NCI-H748 treated with DMSO at 0.1 percent for 48 hours (cell line): ENCODE measurements at places on chromosomes 2 and 18.

GRCh38 chr18:31577195-31577594, 14.5 kb upstream of the TTR start:
- no peak for DNase-seq

DNA sequence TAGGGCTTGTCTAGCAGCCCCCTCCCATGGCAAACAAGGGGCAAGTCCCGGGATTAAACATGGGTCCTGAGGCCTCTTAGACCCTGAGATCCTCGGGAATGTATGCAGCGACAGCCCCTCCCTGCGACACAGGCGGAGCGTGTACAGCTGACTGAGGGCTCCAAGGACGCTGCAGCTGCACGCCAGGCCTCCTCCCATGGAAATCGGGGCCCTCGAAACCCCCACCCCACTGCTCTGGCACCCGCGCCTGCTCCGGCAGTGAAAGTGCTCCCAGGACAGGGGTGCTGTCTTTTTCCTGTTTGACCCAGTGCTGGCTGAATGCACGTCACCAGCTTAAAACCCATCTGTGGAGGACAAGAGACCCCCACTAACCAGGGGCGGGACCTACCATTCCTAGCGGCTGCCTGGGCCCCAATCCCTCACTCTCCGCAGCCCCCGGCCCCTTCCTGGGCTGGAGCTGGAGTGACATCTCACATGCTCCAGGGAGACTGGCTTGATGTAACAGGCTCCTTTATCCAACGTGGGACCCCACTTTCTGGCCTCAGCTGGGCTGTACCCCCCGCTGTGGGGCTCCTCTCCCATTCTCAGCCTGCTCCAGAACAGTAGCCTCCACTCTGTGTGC, 247.7 kb downstream of the TWIST2 start:
- DNase-seq: no peak

DNA sequence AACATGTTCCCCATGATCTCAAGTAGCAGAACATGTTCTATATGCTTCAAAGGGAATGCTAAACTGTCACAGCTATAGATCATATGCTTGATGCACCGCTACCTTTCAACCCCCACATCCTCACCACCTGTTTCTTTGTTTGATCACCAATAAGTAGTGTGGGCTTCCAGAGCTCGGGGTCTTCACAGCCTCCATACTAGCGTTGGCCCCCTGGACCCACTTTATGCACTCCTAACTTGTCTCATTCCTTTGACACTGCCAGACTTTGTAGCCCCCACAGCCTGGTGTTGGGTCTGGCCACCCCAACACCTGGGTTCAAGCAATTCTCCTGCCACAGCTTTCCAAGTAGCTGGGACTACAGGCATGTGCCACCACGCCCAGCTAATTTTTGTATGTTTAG, 11.6 kb upstream of the RBM44 start:
- no peak for DNase-seq

DNA sequence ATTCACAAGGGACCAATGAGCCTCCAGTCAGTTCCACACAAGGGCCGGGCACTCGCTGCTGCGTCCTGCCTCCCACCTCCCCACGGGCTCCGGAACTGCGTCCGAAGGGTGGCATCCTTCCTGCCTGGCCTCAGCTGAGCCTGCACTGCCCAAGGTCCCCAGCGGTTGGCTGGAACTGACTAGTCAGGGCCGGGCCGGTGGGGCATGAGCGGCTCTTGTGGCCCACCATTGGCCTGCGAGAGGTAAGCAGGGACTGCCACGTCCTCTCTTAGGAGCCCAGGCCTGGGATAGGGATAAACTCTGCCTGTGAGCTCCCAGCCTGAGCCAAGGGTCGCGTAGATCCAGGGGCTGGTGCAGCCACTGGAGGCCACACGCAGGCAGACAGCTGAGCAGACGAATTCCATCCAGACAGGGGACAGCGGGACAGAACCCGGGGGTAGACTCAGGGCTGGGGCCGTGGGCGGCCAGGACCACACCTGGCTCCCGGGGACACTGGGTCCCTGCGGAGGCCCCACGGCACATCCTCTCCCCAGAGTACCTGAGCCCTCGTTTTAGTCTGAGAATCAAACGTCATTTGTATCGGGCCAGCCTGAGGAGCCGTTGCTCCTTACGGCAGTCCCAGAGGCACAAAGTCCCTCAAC, 148.4 kb downstream of the ZNF516 start:
- no peak for DNase-seq

GRCh38 chr2:213185147-213185822, 33.9 kb upstream of the IKZF2 start:
- no peak for DNase-seq

- no peak for DNase-seq
Measured at GRCh38 chr2:143513081-143513480, 383.9 kb downstream of the ARHGAP15 start.

- DNase-seq: peak; percentile 73
Measured at GRCh38 chr2:228763379-228763981, 507.6 kb downstream of the PID1 start.

DNA sequence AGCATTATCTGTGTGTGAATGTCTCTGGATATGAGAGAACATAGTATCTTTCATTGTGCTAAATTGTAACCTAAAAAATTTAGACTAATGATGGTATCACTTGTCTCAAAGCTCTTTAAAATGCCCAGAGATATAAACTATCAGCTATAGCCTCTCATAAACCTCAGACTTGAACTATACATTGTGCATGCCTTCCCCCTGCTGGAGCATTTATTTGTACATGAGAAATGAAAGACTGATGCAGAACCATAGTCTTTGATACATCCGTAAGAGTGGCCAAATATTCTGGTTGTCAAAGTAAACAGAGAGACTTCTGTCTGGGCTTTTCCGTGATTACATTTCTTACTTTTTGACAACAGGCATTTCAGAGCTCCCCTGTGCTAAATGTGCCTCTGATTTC, 71.9 kb upstream of the CCDC68 start:
- no peak for DNase-seq

DNA sequence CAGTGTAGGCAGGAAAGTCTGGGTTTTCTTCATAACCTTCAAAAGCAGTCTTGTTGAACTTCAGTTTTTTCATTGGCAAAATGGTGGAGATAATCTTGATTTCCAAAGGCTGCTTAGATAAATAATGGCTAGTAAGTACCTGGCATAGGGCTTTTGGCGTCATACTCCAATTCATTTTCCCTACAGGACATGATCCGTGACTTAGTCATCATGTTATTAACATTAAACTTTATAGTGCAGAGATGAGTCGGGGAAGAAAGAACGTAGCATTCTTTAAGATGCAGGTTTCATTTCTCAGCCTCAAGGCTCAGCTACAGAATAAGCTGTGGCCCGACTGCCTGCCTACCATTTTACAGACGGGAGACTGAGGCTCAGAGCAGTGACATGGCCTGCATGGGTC, 64.0 kb downstream of the RALBP1 start:
- DNase-seq: no peak

- no peak for DNase-seq
Measured at GRCh38 chr2:228522977-228523376, 341.5 kb upstream of the SPHKAP start.

GRCh38 chr2:178238154-178238521, 43.8 kb downstream of the OSBPL6 start:
- no peak for DNase-seq

DNA sequence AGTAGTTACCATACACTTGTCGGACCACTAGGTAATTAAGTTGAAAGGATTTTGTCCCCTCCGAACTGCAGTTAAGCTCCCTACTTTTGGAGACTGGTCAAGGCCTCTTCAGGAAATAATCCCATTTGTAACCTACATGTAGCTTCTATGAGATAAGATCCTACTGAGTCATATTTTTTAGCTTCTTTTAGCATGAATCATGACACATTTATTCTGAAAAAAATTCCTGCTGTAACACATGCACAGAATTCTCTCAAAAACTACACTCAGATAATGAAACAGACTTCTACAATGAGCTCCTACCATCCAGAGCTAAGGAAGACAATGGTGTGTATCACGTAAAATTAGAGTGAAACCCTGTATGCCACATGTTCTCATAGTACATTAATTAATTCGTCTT, 100.7 kb upstream of the CCDC195 start:
- DNase-seq: no peak

GRCh38 chr2:119108186-119108585, 50.4 kb downstream of the C1QL2 start:
- DNase-seq: no peak

DNA sequence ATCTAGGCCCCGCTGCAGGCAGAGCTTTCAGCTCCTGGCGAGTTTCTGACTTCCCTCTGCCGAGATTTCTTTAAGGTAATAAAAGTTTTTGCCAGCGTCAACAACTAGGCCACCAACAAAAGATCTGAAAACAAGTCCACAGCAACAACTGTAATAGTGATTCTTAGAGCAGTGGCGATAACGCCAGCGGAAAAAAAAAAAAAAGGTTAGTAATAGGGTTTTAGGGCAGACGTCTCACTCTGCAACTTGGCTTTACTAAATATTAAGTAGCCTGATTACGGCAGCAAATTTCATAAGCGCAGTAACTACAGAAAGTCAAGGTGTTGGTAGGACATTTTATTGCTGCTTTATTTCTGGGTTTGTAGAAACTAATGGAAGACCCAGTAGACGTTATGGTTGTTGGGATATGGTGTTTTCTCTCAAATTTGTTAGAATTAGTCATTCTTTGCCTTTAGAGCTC, 481 bp downstream of the SLC30A6 start:
- DNase-seq: no peak

DNA sequence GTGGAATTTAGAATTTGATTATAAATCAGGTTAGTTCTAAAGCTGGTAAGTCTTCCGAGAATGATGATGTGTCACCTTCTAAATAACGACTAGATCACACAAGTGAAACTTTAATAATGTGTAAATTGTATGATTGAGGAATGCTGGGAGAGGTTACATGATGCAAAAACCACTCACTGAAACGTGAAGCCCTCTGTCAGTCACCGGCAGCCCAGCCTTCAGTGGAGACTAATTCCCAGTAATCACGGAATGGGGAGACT, 45.9 kb upstream of the ROCK2 start:
- DNase-seq: no peak

- no peak for DNase-seq
Measured at GRCh38 chr2:174561283-174561971, 36.2 kb downstream of the WIPF1 start.

DNA sequence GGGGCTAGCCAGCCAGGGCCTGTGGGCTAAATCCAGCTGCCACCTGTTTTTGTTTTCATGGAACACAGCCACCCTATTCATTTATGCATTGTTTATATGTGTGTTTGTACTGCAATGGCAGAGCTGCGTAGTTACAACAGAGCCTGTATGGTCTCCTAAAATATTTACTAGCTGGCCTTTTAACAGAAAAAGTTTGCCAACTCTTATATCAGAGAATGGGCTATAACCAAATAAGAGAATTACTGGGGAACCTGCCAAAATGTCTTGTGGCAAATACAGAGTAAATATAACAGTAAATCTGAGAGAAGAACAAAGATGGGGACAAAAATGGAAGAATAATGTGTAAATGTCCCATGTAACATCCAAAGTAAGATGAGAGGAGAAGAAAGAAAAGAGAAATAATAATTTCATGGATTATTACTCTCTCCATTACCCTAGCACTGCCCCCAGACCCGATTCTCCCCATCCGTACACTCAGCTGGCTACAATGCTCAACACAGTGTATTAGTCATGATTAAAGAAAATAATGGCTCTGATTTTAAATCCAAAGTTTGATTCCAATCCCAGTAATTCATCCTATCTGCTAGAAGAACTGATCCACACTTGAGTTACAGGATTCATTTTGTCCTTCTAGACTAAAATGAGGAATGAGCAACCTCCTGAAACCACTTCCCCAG, 249.3 kb downstream of the LRATD1 start:
- DNase-seq: no peak

DNA sequence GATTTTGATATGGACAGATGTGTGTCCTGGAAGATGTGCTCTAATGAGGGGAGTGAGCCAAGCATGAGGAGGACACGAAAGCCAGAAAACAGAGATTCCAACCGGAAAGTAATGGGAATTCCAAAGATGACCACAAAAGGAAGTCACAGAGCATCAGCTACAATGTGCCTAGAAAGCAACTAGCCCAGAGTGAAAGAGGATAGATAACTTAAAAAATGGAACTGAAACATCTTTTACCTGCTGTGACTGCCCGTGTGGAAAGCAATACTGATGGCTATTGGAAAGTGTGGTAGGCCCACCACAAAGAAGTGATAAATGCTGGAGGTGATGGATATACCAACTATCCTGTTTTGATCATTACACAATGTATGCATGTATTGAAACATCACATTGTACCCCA, 21.6 kb downstream of the DNMT3A start:
- DNase-seq: no peak

GRCh38 chr2:174333017-174333371, 1.8 kb upstream of the SP9 start:
- DNase-seq: no peak

DNA sequence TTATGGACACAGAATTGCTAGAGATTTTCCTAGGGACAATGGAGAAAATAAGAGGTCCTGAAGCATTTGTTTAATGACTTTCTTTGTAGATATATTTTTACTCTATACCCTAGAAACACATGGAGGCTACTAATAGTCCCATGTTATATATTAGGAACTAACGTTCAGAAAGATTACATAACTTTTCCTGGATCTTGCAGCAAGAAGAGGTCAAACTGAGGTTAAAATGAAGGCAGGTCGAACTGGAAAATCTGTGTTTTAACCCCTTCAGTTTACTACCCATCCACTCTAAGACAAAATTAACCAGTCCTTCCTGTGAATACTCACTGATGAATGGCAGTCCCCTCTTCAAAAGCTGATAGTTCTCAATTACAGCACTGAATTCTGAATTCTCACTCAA, 1415.8 kb upstream of the CELF4 start:
- DNase-seq: no peak

DNA sequence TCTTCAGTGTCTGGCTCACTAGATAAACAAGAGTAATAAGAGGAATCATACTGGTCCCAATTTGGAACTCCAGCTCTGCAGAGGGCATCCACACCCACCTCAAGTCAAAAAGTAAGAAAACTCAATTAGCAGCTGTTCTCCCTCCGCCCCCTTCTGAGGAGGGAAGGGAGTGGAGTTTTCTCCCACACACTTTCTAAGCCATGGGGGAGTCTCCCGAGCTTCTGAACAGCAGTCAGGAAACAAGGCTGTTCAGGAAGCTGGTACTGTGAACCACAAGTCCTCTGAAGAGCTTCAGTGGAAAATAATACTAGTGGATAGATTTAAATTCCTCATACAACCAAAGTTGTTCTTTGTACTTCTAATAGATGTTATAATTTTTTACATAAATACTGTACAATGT, 32.9 kb upstream of the SPTBN1 start:
- DNase-seq: no peak

DNA sequence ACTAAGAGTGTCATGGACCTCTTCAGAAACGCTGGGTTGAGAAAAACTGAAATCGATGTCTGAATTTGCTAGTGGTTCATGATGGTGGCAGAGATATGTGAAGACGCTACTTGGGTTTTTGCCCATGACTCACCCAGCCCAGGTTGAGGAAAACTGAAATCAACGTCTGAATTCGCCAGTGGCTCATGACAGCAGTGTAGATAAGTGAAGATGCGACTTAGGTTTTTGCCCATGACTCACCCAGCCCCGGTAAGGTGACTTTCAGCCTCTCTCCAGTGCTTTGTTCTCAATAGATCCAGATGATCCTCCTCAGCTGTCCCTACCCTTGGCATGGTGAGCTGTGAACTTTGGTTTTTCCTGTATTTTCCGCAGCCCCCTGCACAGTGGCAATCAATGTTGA, 105.3 kb upstream of the SIX3 start:
- no peak for DNase-seq
